ENCODE measurements at places on chromosomes 16 and 17.

GRCh38 chr17:2925011-2925410 lies 128.8 kb downstream of the RAP1GAP2 start:
- peak overlapping the region; percentile 26 for H3K27ac ChIP-seq
- DNase-seq: no peak
- no peaks in the 10 kb centered on the region for H3K27me3 ChIP-seq
- H3K4me1 ChIP-seq: peaks cover 50% of the 10 kb centered on the region
- H3K36me3 ChIP-seq: peaks cover 11% of the 10 kb centered on the region

DNA sequence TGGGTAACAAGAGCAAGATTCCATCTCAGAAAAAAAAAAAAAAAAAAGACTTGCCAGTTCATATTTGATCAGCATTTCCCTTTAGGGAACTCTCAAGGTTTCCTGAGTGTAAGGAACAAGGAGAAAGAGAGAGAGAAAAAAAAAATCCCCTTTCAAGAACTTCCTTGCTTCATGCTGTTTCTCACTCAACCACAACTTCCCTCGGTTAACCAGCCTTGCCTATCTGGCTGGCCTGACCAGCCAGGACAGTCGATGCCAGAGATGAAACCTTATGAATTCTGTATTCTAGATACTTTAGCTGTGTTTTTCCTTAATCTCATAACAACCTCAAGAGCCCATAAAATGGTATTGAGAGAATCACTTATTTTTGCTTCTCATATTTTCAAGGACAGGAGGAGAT lies 2.6 kb upstream of the N4BP1 start:
- peaks cover 42% of the 10 kb centered on the region for H3K4me1 ChIP-seq
- peaks cover 2% of the 10 kb centered on the region for H3K36me3 ChIP-seq
- no peak for DNase-seq
- H3K27me3 ChIP-seq: no peaks in the 10 kb centered on the region
- no peak overlapping the region for H3K4me3 ChIP-seq

GRCh38 chr16:27978876-27979275 lies 84.6 kb downstream of the GSG1L start:
- no peak overlapping the region for H3K4me3 ChIP-seq
- DNase-seq: no peak
- H3K4me1 ChIP-seq: no peaks in the 10 kb centered on the region
- no peak overlapping the region for H3K27ac ChIP-seq
- H3K36me3 ChIP-seq: no peaks in the 10 kb centered on the region

- no peaks in the 10 kb centered on the region for H3K27me3 ChIP-seq
- H3K27ac ChIP-seq: no peak overlapping the region
- DNase-seq: no peak
Observed at GRCh38 chr17:77223642-77224420, 83.1 kb downstream of the SEC14L1 start.

- peaks cover 16% of the 10 kb centered on the region for H3K36me3 ChIP-seq
- H3K27me3 ChIP-seq: no peaks in the 10 kb centered on the region
- no peak overlapping the region for H3K27ac ChIP-seq
- H3K4me3 ChIP-seq: no peak overlapping the region
- no peak for DNase-seq
Observed at GRCh38 chr17:80887639-80888175, 103.9 kb upstream of the CHMP6 start.
